Fibroblast of lung (primary cell): ENCODE measurements at places on chromosomes 3 and 15. TPM values are rescaled to one million over a fixed set of nuclear protein-coding genes. Genes with fewer than 3 reads are reported as not detected.

DNA sequence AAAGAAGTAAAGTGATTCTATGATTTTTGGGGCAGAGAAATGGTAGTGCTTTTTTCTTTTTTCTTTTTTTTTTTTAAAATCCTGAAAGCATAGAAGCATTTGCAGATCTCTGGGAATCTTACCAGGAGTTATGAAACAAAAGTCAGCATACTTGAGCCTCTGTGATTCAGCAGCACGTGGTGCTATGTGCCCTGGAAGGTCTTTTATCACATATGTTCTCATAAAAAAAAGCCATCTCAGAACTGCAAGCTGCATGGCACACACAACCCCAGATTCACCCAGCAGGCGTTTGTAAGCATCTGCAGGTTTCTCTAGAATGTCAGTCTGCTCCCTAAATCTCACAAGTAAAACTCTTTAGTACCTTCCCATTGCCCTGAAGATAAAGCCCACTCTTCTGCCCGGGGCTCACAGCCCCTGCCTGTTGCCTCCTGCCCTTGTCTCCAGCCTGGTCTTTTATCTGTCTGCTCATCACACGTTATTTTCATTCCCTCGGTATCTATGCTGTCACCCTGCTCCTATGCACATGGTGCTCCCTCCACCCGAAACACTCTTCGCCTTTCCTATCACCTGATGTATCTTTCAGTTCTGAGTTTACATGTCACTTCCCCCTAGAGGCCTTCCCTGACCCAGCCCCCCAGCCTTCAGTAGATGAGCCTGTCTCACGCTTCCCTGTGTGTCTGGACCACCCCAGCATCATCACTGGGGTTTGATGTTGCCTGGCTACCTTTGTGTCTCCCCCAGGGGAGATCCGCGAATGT is 72.4 kb downstream of the CHDH start:
- no peaks in the 10 kb centered on the region for H3K36me3 ChIP-seq
- DNase-seq = peak; percentile 76
- peaks cover 3% of the 10 kb centered on the region for H3K27me3 ChIP-seq
- peaks cover 15% of the 10 kb centered on the region for H3K4me1 ChIP-seq
- H3K4me3 ChIP-seq = no peak overlapping the region
- H3K27ac ChIP-seq = peak overlapping the region; percentile 5

- no peaks in the 10 kb centered on the region for H3K27me3 ChIP-seq
- H3K36me3 ChIP-seq = no peaks in the 10 kb centered on the region
- H3K27ac ChIP-seq = no peak overlapping the region
- H3K4me3 ChIP-seq = no peak overlapping the region
Measured at GRCh38 chr3:63492464-63492863, 160.0 kb upstream of the SNTN start.

Gene FBXL22
- 0.20 and 0.87 TPM in 2 replicates for polyA plus RNA-seq

DNA sequence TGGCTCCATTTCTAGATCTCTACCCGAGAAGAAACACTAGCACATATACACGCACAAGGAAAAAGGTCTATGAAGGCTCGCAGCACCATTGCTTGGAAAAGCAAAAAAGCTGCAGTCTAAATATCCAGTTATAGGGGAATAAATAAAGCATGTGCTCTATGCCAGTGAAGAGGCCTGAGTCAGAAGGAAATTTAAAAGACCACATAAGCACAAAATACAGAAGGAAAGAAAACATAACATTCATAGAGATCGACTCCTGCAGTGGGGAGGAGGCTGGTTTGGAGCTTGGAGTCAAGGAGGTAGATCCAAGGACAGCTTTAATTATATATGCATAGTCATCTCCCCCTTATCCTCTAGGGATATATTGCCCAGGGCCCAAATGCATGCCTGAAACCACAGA is 114.4 kb downstream of the PDZRN3 start:
- H3K27ac ChIP-seq = peak overlapping the region; percentile 33
- DNase-seq = no peak
- no peaks in the 10 kb centered on the region for H3K27me3 ChIP-seq
- H3K4me3 ChIP-seq = no peak overlapping the region

- H3K36me3 ChIP-seq = no peaks in the 10 kb centered on the region
- DNase-seq = no peak
- peaks cover 18% of the 10 kb centered on the region for H3K4me1 ChIP-seq
- H3K27ac ChIP-seq = peak overlapping the region; percentile 74
- H3K4me3 ChIP-seq = no peak overlapping the region
Measured at GRCh38 chr15:59330649-59331048, 42.0 kb downstream of the MYO1E start.

Gene GREM1
- polyA plus RNA-seq = 489 and 1,863 TPM in 2 replicates

- no peaks in the 10 kb centered on the region for H3K27me3 ChIP-seq
- no peak overlapping the region for H3K4me3 ChIP-seq
- H3K27ac ChIP-seq = no peak overlapping the region
- H3K4me1 ChIP-seq = no peaks in the 10 kb centered on the region
- DNase-seq = peak; percentile 62
Measured at GRCh38 chr3:104878395-104878794, 488.3 kb upstream of the ALCAM start.

- no peaks in the 10 kb centered on the region for H3K27me3 ChIP-seq
- no peaks in the 10 kb centered on the region for H3K4me1 ChIP-seq
- no peak overlapping the region for H3K27ac ChIP-seq
- H3K36me3 ChIP-seq = no peaks in the 10 kb centered on the region
- DNase-seq = no peak
- no peak overlapping the region for H3K4me3 ChIP-seq
Measured at GRCh38 chr3:10480871-10481378, 24.5 kb downstream of the ATP2B2 start.

Gene CCR9
- not detected in 2 replicates for polyA plus RNA-seq

Gene IGSF11
- polyA plus RNA-seq = not detected in 2 replicates

DNA sequence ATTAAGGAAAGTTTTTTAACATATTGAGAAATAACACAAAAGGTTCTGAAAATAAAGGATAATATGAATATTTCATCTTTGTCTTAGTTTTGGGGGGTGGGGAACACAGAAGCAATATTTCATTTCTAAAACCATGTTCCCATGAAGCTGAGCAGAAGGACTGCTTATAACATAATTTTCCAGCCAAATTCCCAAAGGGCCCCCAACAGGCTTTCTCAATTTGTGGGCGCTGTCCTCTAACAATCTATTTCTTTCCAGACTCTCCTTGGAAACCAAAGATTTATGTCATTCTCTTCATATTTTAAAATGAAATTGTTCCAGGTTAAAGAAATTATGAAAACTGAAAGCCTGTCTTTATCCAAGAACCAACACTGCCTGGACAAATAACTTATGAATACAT is 273.5 kb downstream of the ZBTB20 start:
- H3K4me1 ChIP-seq = no peaks in the 10 kb centered on the region
- H3K27ac ChIP-seq = no peak overlapping the region
- H3K36me3 ChIP-seq = no peaks in the 10 kb centered on the region
- DNase-seq = no peak
- no peaks in the 10 kb centered on the region for H3K27me3 ChIP-seq

Gene SLC15A2
- polyA plus RNA-seq = 0.29 and 0.31 TPM in 2 replicates

DNA sequence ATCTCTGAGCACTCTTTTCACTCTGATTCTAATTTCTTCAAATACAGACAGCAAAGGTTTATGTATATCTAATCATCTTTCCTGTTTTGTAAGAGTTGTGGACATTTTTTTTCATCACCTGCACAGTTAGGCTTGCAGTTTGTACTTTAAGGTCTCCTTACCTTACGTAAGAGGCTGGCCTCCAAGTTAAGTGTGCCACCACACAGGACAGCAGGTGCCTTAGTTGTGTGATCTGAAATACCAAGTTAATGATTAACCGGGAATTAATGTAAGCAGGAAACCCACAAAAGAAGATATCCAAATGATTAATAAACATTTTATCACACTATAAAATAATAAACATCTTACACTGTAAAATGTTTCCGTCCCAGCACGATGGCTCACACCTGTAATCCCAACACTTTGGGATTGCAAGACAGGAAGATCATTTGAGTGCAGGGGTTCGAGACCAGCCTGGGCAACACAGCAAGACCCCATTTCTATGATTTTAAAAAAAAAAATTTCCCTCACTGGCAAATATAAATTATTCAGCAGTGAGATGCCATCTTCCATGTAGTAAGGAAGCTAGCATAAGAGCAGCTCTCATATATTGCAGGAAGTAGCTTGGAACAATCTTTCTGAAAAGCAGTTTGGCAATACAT is 87.7 kb upstream of the LIMD1 start:
- H3K4me3 ChIP-seq = no peak overlapping the region
- no peaks in the 10 kb centered on the region for H3K27me3 ChIP-seq
- peaks cover 23% of the 10 kb centered on the region for H3K4me1 ChIP-seq
- DNase-seq = no peak

DNA sequence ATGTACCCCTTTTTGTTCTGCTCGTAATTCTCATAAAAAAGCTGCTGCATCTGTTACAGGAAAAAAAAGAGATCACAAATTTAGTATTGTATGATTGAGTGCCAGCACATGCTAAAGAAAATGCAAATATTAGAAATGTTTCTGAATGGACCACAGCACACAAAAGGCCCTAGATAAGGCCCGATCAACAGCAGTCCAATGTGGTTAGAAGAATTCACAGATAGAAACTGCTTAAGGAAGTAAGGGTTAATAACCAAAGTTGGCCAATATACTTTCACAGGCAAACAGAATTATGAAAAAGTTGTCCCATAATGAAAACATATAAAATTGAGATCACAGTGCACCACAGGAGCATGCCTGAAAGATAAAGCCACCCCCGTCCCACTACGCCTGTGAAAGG is 72.9 kb downstream of the CHSY1 start:
- no peak for DNase-seq
- H3K27ac ChIP-seq = no peak overlapping the region
- no peak overlapping the region for H3K4me3 ChIP-seq
- peaks cover 11% of the 10 kb centered on the region for H3K36me3 ChIP-seq
- peaks cover 16% of the 10 kb centered on the region for H3K4me1 ChIP-seq

Gene LDHAL6B
- polyA plus RNA-seq = not detected in 2 replicates

Gene LRRC3B
- polyA plus RNA-seq = not detected in 2 replicates

Gene LEKR1
- polyA plus RNA-seq = 0.28 and 0.35 TPM in 2 replicates

Gene SLC22A14
- polyA plus RNA-seq = 0.05 TPM in 1 of 2 replicates, not detected in the other

- H3K4me3 ChIP-seq = no peak overlapping the region
- peaks cover 6% of the 10 kb centered on the region for H3K4me1 ChIP-seq
- no peak overlapping the region for H3K27ac ChIP-seq
- DNase-seq = no peak
- no peaks in the 10 kb centered on the region for H3K27me3 ChIP-seq
Measured at GRCh38 chr3:27591312-27592210, 107.4 kb upstream of the SLC4A7 start.

Gene DLEC1
- polyA plus RNA-seq = 0.02 and 0.05 TPM in 2 replicates

DNA sequence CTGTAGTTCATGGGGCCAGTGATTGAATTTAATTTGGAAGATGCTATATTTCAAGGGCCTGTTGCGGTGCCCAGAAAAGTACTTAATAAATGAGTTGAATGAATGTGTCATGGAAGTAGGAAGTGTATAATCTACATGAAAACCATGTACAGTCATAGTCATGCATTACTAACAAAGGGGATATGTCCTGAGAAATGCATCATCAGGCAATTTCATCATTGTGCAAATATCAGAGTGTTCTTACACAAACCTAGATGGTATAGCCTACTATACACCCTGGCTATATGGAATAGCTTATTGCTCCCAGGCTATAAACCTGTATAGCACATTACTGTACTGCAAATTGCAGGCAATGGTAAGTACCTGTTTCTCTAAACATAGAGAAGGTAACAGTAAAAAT is 10.7 kb upstream of the MYO5C start:
- DNase-seq = peak; percentile 64
- H3K36me3 ChIP-seq = no peaks in the 10 kb centered on the region
- H3K4me3 ChIP-seq = no peak overlapping the region
- H3K27me3 ChIP-seq = no peaks in the 10 kb centered on the region

Gene ABCC5
- 10.4 and 13.2 TPM in 2 replicates for polyA plus RNA-seq

DNA sequence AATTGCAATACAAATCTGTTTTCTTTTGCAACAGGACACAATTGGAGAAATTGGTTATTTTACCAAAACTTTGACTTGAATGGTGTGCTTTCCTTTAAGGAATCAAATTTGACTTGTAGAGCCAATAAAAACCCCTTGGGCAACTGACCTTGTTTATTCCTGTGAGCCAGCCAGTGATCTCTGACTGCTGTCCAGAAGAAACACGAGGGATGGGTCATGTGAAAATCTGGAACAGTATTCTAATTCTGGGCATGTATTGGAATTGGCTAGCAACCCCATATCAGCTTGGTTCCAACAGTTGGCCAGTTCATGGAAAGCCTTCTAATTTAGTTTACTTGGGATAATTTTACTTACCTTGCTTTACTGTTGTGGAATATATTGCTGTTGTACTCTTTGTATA is 19.1 kb upstream of the HHATL start:
- H3K36me3 ChIP-seq = no peaks in the 10 kb centered on the region
- H3K4me1 ChIP-seq = no peaks in the 10 kb centered on the region
- no peak overlapping the region for H3K27ac ChIP-seq
- H3K27me3 ChIP-seq = no peaks in the 10 kb centered on the region

GRCh38 chr3:24662449-24663345 is 168.0 kb upstream of the THRB start:
- no peaks in the 10 kb centered on the region for H3K4me1 ChIP-seq
- no peak for DNase-seq
- no peaks in the 10 kb centered on the region for H3K36me3 ChIP-seq
- H3K27ac ChIP-seq = no peak overlapping the region
- no peaks in the 10 kb centered on the region for H3K27me3 ChIP-seq

DNA sequence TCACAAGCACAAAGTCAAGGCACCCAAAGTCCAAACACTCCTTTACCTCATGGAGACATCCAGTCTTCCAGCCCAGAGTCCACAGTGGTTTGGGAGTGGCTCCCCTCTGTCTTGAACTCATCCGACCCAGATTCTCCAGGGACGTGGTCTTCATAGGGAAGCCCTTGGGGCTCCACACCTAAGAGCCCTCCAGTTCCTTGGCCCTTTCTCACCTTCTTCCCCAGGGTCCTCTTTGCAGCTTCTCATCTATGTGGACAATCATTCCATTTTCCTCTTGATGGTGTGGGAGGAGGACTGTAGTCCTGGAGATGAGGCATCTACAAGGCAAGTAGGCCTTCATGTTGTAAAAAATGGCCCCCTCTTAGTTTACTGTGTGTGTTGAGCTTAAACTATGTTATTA is 87.3 kb upstream of the RNF7 start:
- H3K27me3 ChIP-seq = no peaks in the 10 kb centered on the region
- no peak for DNase-seq
- H3K4me3 ChIP-seq = no peak overlapping the region
- H3K4me1 ChIP-seq = no peaks in the 10 kb centered on the region
- no peak overlapping the region for H3K27ac ChIP-seq

GRCh38 chr15:70042553-70043214 is 55.0 kb downstream of the TLE3 start:
- DNase-seq = no peak
- no peak overlapping the region for H3K4me3 ChIP-seq
- H3K27me3 ChIP-seq = no peaks in the 10 kb centered on the region
- H3K27ac ChIP-seq = no peak overlapping the region
- no peaks in the 10 kb centered on the region for H3K4me1 ChIP-seq

- H3K4me3 ChIP-seq = no peak overlapping the region
- no peaks in the 10 kb centered on the region for H3K27me3 ChIP-seq
- peaks cover 3% of the 10 kb centered on the region for H3K36me3 ChIP-seq
- no peak overlapping the region for H3K27ac ChIP-seq
- peak; percentile 17 for DNase-seq
Measured at GRCh38 chr3:191380001-191380400, 49.7 kb upstream of the UTS2B start.
